ENCODE measurements at places on chromosomes 12 and 14. TPM values are rescaled to one million over a fixed set of nuclear protein-coding genes. Genes with fewer than 3 reads are reported as not detected.

GRCh38 chr12:62720661-62721330, 214.2 kb downstream of the PPM1H start:
- no peak overlapping the region for H3K27ac ChIP-seq
- H3K4me1 ChIP-seq: peaks cover 53% of the 10 kb centered on the region
- no peaks in the 10 kb centered on the region for H3K36me3 ChIP-seq
- no peak overlapping the region for H3K4me3 ChIP-seq
- no peaks in the 10 kb centered on the region for H3K27me3 ChIP-seq

DNA sequence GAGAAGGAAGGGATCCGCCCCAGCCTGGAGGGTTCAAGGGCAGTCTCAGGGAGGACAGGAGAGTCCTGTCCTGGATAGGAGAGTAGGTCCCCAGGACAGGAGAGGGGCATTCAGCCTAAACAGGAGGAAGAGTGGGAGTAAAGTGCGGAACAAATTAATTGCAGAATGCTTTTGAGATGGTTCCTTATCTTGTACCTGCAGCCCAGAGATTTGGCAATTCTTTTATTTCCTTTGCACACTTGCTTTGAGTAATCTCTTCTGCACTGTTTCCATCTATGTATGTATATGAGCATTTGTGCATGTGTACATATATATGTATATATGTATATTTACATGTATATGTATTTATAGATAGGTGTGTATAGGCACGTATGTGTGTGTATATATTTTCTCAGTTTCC, 22.7 kb downstream of the PLEK2 start:
- DNase-seq: no peak
- no peak overlapping the region for H3K27ac ChIP-seq
- H3K27me3 ChIP-seq: no peaks in the 10 kb centered on the region
- H3K36me3 ChIP-seq: peaks cover 2% of the 10 kb centered on the region

DNA sequence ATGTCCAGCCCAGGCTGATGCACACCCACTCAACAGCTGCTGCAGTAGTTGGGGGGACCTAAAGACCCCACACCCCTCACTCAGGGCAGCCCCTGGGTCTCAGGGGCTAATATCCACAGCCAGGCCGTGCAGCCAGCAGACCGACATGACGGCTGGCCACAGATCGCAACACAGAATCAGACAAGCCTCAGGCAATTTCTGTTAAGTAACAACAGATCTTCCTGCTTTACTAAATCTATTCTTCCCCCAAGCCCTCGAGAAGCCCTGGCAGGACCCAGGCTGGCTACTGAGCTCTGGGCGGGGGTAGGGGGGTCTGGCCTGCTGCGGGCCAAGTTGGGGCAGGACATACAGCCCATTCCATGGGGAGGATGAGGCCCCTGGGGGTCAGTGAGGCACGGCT, 28.0 kb upstream of the NUDT14 start:
- no peaks in the 10 kb centered on the region for H3K4me1 ChIP-seq
- DNase-seq: no peak
- no peaks in the 10 kb centered on the region for H3K36me3 ChIP-seq
- no peaks in the 10 kb centered on the region for H3K27me3 ChIP-seq

DNA sequence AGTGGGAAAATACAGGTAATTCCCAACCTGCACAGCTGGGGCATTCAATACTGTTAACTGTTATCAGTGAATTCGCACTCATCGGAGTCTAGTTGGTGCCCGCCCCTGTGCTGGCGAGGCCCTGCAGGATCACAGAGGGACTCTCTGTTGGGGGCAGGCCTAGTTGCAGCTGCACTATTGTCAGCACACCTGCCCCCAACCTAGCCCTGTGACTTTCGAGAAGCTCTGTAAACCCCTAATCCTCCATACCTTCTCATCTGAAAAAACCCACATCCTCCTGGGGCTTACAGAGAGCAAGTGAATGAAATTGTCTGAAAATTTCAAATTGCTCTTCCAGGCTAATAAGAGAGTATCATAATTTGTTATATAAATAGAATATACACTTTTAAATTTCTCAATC, 132.2 kb upstream of the NUDT4 start:
- H3K4me1 ChIP-seq: peaks cover 16% of the 10 kb centered on the region
- H3K27me3 ChIP-seq: no peaks in the 10 kb centered on the region
- peak; percentile 56 for DNase-seq
- H3K27ac ChIP-seq: no peak overlapping the region

Gene INHBE
- total RNA-seq: not detected
